Brain pericyte (primary cell): ENCODE measurements at places on chromosomes 3 and 15.

DNA sequence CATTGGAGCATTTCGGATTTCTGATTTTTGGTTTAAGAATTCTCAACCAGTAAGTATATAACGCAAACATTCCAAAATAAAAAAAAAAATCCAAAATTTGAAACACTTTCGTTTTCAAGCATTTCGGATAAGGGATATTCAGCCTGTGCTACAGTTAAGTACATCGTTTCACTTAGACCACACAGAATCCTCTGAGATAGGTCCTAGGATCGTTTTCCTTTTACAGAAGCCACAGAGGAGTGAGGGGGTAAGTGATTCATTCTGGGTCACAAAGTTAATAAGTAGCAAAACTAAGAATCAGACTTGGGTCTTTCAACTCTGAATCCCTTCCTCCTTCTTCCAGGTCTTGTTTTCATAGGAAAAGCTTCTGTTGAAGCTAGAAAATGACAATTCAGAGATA lies 249.3 kb downstream of the BBX start:
- DNase-seq = no peak

- no peak for DNase-seq
Observed at GRCh38 chr15:68442041-68442440, 10.1 kb upstream of the ITGA11 start.

GRCh38 chr3:65408531-65409175 lies 630.1 kb downstream of the MAGI1 start:
- no peak for DNase-seq

DNA sequence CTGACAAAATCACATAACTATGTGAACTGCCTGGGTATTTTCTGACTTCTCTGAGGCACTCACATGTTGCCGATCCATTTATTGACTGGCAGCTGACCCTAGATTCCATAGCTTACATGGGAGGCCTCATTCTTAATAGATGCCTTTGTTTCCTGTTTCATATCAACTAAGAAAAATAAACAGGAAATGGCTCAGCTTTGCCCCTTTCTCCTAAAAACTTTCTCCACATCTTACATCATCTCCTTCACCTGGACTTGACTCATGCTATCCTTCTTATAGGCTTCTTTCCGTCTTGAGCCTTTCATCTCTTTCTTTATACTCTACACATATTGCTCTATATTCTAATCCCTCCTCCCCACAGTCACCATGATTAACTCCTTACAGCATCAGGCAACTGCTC lies 38.0 kb downstream of the TXNRD3 start:
- DNase-seq = no peak

GRCh38 chr3:61629442-61629841 lies 68.1 kb downstream of the PTPRG start:
- DNase-seq = no peak

GRCh38 chr3:180275176-180275575 lies 238.4 kb upstream of the PEX5L start:
- no peak for DNase-seq

GRCh38 chr3:193711964-193712598 lies 119.1 kb downstream of the OPA1 start:
- DNase-seq = no peak

GRCh38 chr3:197554196-197554561 lies 1.6 kb downstream of the BDH1 start:
- DNase-seq = no peak

DNA sequence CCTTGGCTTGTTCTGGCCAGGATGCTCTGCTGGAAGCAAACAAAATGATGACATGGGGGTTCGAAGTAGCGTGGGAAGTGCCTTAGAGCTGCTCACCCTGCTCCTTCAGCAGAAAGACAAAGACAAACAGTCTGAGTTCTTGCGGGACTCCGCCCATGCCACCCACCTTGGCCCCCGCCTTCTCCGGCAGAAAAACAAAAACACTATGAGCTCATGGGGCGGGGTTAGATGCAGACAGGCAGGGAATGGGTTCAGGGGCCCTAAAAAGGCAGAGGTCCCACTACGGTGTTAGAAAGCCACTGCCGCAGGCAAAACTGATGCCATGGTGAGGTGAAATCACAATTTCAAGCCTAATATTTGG lies 9.7 kb upstream of the NCKIPSD start:
- DNase-seq = peak; percentile 61

GRCh38 chr3:10292505-10293419 lies at the start of gene GHRL:
GHRL (minus strand) TSS chr3:10292947; CDS start chr3:10290180, 2,767 bp downstream.
- no peak for DNase-seq

GRCh38 chr15:39132070-39132469 lies 448.8 kb upstream of the THBS1 start:
- no peak for DNase-seq

- no peak for DNase-seq
Observed at GRCh38 chr3:123037015-123037375, 9.4 kb upstream of the SEMA5B start.

DNA sequence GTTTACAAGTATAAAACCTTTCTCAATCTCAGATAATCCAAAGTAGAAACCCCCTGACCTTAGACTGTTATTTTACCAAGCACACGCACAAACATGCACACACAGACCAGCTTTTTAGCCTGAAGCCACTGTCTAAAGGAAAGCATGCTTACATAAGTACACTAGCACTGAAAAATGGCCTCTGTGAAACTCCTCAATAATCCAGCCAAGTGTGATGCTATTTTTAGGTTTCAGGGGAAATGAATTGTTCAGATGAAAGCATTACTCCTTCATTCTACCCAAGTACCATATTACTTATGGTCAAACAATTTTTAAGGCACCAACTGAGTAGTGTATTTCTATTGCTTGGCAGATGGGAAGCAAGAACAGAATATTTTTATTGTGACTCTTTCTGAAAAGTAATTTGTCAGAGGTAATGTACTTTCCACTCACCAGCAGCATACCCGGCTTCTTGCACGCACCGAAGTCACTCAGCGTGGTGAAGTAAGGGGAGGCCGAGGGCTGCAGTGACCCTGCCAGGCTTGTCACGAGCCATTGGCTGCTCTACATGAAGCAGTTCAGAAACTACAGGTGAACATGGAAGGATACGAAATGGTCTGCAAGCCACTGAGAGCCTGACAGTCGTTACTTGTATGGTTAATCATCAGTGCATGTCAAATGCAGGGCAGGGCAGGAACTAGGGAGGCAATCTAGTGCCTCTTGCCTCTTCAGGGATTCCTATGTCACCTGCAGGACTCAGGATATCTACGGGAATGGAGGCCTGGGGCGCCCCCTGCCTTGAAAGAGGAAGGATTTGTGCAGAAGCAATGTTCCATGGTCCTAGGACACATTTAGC lies 106.7 kb downstream of the GABRB3 start:
- no peak for DNase-seq

DNA sequence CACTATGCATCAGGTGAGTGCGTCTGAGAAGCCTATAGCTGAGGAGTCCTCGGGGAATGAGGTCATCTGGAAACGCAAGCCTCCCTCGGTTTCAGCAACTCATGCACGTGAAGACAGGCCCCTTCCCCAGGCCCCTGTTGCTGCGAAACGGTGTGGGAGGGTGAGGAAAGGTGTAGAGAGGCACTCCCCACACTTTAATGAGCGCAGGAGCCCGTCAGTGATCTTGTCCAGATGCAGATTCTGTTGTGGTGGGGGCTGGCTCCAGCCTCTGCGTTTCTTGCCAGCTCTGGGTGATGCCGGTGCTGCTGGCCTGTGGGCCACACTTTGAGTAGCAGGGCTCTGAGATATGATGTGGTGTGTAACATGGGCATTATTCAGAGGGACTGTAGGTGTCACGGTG lies 38.6 kb upstream of the LACTB start:
- DNase-seq = no peak

DNA sequence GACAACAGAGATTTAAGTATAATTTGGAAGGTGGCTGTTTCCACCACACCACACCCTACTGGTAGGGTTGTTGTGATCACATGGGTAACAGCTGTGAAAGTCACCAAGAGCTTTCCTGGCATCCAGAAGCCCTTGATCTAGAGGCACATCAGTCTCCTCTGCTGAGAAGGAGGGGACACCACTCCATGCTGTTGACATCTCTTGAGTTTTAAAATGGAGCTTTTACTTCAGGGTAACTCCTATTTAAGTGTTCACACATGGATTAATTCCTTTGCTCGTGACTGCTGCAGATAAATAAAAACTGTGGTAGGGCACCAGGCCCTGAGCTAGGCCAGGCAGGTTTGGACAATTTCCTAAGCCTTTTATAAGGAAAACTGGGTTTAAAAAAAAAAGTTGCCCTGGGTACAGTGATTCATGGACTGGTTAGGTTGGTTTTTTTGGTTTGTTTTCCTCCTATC lies 7.5 kb downstream of the EXOSC7 start:
- DNase-seq = no peak

- DNase-seq = no peak
Observed at GRCh38 chr15:82146990-82147461, 101.2 kb upstream of the MEX3B start.

- no peak for DNase-seq
Observed at GRCh38 chr3:69738859-69739203, 433 bp upstream of the MITF start.

- DNase-seq = no peak
Observed at GRCh38 chr3:158935846-158936245, 134.0 kb downstream of the MFSD1 start.

DNA sequence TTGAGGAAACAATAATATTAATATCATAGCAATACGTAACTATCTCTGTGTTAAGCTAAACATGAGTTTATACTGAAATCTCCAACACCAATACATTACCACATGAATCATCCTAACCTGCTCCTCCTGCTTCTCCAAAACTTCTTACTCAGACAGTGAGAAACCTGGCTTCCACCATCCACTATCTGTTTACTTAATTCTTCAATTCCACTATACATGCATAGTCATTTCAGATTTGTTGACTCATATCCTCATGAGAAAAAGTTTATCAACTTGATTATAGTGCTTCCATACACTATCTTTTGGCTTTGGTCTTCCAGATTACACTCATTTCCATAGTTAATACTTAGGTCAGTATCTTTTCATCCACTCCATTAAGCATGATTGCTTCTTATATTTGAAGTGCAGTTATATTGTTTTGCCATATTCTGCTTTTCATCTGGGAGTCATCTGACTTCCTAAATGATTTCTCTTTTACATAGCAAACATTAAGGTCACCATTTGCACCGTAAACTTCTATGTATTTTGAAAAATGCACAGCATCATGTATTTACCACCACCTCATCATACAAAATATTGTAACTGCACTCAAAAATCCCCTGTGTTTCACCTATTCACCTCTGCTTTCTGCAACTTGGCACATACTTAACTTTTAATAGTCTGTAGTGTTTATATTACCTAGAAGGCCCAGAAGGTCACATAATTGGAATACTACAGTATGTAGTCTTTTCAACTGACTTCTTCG lies 970.6 kb downstream of the DIPK2A start:
- DNase-seq = no peak

- DNase-seq = no peak
Observed at GRCh38 chr3:133520286-133520685, 53.2 kb upstream of the CDV3 start.

DNA sequence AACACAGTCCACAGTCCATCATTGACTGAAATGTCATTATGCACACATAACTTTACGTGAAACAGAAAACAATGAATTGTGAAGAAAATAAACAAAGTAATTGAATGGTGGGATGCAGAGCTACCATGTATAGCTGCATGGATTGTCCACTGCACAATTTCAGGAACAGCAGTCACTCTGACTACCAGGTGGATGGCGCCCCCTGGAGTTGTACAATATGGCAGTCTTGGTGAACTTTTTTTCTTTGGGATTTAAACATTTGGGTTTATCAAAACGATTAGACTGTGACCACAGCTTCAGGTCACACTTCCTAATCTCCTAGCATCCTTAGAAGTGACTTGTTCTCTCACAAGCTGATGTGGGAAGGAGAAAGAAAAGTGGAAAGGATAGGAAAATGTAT lies 48.9 kb upstream of the TCF12 start:
- DNase-seq = no peak

DNA sequence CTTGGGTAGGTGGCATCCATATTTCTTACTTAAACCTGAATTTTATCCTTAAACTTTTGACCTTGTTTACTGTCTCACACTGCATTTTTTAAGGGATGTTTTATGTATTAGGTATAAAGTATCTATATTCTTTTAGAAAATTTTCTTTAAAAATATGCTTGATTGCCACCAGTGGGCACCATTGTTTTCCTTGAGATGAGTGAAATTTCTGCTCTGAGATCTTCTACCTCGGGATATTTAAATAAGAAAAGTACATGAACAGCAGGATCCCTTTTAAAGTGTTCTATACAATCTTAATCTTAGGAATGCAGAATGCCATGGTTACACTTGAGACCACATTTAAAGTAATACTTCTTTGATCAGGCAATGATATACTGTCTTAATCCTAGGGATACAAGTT lies 108.7 kb downstream of the SLMAP start:
- DNase-seq = no peak

DNA sequence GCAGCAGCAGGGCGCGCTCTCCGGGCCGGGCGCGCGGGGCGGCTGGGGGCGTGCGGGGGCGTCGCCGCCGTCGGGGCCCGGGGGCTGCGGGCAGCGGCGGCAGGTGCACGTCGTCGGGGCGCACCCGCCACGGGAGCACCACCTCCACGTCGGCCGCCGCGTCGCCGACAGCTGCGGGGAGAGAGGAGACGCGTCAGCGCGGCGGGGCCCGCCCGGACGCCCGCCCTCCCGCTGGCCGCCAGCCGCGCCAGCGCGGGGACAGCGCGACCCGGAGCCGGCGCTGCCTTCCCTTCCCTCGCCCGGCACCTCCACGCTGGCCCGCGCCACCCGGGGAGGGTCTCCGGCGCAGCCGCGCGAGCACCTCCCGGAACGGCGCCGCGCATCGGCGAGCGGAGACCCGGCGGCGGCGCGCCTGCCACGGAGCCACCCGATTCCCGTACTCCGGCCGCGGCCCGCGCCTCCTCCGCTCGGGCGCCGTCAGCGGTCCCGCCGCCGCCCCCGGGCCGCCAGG lies 481 bp downstream of the ADAMTS17 start:
- no peak for DNase-seq
